ENCODE measurements at places on chromosomes 16 and 17. TPM values are rescaled to one million over a fixed set of nuclear protein-coding genes. Genes with fewer than 3 reads are reported as not detected.

PHB1 gene
- 211 TPM for total RNA-seq

KRTAP4-9 gene
- not detected for total RNA-seq

GRCh38 chr16:30697264-30698138, 1.5 kb upstream of the SRCAP start:
- peak; percentile 88 for DNase-seq

GRCh38 chr16:85955566-85955965, 56.6 kb downstream of the IRF8 start:
- DNase-seq: no peak

GRCh38 chr17:66981983-66982508, 17.5 kb downstream of the CACNG4 start:
- no peak for DNase-seq

DNA sequence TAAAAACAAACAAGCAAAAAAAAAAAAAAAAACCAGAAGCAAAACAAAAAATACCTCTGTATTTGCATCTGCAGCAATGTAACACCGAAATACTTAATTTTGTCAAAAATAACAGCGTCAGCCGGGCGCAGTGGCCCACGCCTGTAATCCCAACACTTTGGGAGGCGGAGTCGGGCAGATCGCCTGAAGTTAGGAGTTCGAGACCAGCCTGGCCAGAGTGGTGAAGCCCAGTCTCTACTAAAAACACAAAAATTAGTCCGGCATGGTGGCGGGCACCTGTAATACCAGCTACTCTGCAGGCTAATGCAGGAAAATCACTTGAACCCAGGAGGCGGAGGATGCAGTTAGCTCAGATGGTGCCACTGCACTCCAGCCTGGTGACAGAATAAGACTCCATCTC, 683.5 kb upstream of the CA10 start:
- DNase-seq: no peak

TP53 gene
- total RNA-seq: 100 TPM

- peak; percentile 69 for DNase-seq
Measured at GRCh38 chr16:89320782-89321501, 103.4 kb downstream of the ZNF778 start.

- peak; percentile 47 for DNase-seq
Measured at GRCh38 chr16:75550211-75550662, 5.8 kb downstream of the TMEM231 start.

GRCh38 chr17:33049781-33050414, 58.3 kb downstream of the SPACA3 start:
- DNase-seq: peak; percentile 8

DNA sequence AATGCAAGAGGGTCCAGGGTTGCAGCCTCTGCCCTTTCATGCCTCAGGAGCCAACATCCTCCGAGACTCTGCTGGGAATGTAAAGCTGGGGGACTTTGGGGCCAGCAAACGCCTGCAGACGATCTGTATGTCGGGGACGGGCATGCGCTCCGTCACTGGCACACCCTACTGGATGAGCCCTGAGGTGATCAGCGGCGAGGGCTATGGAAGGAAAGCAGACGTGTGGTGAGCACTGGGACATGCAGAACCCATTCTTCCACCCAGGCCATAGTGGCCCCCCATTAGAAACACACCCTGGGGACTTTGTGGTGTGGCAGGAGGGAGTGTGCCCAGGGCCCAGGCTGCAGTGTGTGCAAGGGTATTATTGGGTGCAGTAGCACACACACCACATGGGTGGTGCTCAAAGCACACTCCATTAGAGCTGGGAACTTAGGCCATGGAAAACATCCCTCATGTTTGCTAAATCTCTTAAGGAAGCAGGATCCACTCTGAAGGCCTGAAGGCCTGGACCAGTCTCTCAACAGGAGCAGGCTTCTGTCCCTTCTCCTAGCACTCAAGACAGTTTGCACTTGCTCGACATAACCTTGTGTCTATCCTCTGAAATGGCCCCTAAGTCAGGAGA, 7.6 kb downstream of the LIMD2 start:
- DNase-seq: no peak

- no peak for DNase-seq
Measured at GRCh38 chr17:64037802-64038201, 17.4 kb upstream of the ICAM2 start.

OR4D1 gene
- not detected for total RNA-seq

- DNase-seq: no peak
Measured at GRCh38 chr16:65846210-65846602, 520.3 kb upstream of the CDH5 start.

- DNase-seq: no peak
Measured at GRCh38 chr16:66342294-66342900, 24.1 kb upstream of the CDH5 start.

MMP25 gene
- 1.3 TPM for total RNA-seq

DNA sequence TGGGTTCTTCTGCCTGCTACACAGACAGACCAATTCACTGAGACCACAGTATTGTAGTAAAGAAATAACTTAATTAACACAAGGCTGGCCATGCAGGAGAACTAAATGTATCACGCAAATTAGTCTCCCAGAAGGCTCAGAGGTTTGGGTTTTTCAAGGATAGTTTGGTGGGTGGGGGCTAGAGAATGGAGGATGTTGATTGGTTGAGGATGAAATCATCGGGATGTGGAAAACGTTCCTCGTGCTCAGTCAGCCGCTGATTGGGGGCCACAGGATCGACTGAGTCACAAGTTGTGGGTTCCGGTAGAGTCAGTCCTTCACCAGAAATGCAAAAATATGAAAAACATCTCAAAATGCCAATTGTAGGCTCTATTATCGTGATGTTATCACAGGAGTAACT, 18.7 kb downstream of the RHOT1 start:
- DNase-seq: peak; percentile 84

EXOC3L1 gene
- 0.62 TPM for total RNA-seq

DNA sequence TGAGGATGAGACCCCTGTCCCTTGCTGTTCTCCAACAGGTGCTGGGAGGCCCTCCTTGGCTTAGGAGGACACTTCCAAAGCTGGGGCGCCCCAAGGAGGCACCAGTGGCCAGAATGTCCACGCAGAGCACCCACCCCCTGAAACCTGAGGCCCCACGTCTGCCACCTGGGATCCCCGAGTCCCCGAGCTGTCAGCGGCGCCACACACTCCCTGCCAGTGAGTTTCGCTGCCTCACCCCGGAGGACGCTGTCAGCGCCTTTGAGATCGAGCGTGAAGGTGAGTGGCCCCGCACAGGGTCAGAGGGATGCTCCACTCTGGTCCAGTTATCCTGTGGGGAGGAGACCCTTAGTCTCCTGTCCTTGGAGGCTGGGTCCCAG, 1.2 kb downstream of the AANAT start:
- DNase-seq: no peak

DNA sequence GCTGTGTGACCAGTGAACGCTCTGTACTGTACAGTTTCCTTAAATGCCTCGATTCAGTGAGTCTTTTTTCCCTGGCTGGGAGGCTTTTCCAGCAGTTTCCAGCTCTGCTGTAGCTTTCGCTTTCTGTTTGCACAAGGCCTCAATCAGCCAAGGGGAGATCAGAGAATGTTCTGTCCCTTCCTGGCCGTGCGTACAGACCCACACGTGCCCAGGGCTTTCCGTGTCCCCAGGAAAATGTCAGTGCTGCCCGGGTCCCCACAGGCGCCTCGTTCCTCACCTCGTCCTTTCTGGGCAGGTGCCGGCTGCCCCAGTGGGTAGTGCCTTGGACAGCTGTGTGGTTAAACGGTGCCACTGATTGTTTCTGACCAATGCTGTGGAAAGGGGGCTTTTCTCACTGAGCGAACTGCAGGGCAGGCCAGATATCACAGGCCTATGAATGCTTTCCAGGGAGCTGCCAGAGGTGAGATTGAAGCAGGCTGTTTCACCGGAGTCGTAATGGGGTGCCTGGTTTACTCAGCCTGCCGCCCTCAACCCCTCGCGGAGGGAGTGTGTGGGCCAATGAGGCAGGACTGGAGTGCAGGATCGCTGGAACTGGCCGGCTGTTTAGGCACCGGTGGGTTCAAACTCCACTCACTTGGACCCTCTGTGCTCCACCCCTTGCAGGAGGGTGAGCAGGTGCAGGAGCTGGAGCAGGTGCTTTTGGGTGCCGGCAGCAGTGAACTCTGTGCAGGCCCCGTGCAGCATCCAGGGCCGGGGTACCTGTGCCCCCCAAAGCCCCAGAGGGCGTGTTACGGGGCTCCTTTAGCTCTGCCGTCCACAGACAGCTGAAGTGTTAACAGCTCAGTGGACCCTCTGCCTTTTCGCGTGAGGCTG, 44.4 kb downstream of the ZNF778 start:
- no peak for DNase-seq

VPS35 gene
- total RNA-seq: 135 TPM

- peak; percentile 90 for DNase-seq
Measured at GRCh38 chr17:43418441-43419374, 19.9 kb downstream of the ARL4D start.

DNA sequence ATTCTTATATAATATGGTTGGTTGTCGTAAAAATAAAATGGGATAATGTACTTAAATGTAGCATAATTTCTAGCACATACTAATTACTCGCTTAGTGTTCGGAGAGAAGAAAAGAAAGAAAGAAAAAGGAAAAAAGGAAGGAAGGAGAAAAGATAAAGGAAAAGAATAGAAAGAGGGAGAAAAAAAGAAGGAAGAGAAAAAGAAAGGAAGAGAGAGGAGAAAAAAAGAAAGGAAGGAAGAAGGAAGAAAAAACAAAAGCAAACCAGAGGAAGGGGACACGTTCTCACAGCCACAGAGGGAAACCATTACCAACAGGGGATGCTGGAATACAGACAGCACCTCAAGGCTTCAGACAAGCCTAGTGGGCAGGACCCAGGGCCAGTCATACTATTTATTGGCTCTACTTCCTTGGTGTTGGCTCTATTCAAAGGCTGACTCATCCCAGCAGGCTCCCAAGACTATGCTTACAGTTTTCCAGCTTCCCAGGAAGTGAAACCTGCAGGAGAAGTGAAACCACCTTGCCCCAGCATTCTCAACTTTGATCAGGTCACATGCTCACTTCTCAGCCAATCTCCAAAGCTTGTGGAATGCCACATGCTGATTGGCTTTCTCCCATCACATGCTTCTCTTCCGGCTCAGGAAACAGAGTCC, 273.5 kb upstream of the IRX5 start:
- DNase-seq: peak; percentile 69

DNA sequence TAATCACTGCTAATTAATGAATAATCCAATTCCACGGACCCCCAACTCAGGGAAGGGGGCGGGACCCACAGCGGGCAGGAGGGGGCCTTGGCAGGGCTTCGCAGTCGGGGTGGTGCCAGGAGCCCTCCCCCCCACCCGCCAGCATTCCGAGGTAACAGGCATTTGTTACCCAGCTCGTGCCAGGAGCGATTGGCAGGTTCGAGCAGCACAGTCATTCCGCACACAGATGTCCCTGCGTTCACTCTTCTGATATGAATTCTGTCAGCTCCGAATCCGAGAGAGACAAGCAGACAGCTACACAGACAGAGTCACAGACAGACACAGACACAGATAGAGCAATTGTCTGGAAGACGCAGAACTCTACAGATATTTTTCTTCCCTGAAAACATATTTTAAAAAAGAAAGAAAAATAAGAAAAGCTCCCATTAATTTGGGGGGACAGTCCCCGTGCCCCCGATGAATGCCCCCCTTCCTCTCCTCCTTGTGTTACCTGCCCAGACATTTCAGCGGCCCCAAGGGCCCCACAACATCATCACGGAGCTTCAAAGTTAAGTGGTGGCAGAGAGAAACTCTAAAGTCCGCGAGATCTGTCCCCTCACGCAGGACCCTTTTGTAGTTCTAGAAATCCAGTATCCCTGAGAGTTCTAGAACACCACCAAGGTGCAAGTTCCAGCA, 10.2 kb downstream of the NEUROD2 start:
- DNase-seq: no peak

CCL16 gene
- not detected for total RNA-seq

- no peak for DNase-seq
Measured at GRCh38 chr17:79054200-79054960, 20.2 kb upstream of the ENGASE start.

DNA sequence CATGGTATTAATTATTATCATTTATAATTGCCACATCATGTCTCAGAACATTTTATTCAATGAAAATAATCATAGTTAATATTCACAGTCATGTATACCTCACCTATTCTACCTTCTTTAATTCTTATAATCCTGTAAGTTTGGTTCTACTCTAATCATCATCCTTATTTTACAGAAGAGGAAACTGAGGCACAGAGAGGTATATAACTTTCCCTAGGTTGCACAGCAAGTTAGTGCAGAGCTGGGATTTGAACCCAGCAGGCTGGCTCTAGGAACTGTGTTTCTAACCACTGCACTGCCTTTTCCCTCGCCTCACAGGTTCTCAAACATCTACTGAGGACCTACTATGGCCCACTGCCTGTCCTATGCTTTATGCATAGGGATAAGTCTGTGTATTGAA, 32.7 kb downstream of the WSB1 start:
- no peak for DNase-seq

- DNase-seq: no peak
Measured at GRCh38 chr16:23074423-23074822, 74.8 kb downstream of the USP31 start.

- peak; percentile 7 for DNase-seq
Measured at GRCh38 chr17:228951-229708, 47.7 kb upstream of the DOC2B start.

- DNase-seq: no peak
Measured at GRCh38 chr16:52580488-52580887, 33.5 kb upstream of the TOX3 start.

DNA sequence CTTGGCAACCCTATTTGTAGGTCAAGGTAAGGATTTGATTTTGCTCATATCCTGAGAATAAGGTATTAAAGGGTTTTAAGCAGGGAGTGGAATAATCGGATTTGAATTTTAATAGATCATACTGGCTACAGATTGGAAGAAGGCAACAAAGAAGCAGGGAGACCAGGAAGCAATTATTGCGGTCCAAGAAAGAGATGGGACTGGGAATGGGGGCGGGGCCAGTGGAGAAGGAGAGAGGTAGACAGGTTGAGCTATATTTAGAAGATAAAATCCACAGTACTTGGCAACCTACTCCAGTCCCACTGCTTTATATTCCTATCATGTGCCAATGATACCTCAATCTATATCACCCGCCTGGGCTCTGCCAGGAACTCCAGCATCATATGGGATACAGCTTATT, 5.8 kb upstream of the NOL11 start:
- DNase-seq: no peak
